NCI-H2171 (cell line): ENCODE measurements at places on chromosomes 4 and X.

DNA sequence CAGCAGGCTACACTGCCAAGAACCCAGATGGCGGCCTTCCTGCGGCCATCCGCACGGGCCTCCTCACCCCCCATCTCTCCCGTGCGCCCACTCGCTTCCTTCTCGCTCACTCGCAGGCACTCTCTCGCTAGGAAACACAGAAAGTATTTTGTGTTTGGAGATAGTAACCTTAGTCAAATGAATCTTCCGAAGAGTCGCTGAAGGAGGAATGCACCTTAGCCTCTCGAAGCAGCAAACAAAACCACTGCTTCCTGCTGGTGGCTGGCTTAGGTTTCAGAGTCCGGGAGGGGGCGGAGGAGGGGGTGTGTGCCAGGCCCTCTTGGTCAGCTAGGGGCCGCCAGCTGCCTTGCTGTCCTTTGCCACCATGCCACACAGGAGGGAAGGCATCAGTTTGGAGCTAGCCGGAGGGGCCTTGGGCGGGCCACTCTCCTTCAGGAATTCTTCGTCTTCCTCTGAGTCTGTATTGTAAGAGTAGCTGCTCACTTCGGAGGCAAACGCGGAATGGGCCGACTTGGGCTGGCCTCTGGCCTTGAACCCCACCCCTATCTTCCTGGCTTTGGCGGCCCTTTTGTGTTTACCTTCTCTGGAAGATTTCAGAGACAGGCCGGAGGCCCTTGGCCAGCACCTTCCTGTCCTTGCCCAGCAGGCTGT is 73.2 kb upstream of the UCP1 start:
- no peak for DNase-seq

- no peak for DNase-seq
Observed at GRCh38 chr4:158422546-158422945, 99.1 kb upstream of the RXFP1 start.

- no peak for DNase-seq
Observed at GRCh38 chr4:16532240-16532970, 306.1 kb upstream of the TAPT1 start.

GRCh38 chrX:140599851-140600250 is 95.0 kb upstream of the SOX3 start:
- no peak for DNase-seq

DNA sequence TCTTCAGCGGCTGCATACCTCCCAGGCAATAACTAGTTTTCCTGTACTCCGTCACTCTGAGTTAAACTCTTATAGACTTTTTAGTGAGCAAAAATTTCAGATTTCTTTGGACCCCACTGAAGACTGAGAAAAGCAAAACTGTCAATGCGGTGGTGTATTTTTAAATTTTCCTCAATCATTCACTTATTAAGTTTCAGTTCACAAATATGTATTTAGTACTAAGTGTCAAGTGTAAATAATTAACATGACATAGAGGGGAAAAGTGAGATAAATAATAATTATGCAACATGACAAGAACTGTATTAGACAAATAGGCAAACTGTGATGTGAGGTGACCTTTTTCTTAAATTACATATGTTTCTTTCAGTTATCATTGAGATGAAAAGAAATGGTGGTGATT is 124.4 kb downstream of the NAF1 start:
- DNase-seq: no peak
